NCI-H187 (cell line): ENCODE measurements at places on chromosomes 1 and 21.

DNA sequence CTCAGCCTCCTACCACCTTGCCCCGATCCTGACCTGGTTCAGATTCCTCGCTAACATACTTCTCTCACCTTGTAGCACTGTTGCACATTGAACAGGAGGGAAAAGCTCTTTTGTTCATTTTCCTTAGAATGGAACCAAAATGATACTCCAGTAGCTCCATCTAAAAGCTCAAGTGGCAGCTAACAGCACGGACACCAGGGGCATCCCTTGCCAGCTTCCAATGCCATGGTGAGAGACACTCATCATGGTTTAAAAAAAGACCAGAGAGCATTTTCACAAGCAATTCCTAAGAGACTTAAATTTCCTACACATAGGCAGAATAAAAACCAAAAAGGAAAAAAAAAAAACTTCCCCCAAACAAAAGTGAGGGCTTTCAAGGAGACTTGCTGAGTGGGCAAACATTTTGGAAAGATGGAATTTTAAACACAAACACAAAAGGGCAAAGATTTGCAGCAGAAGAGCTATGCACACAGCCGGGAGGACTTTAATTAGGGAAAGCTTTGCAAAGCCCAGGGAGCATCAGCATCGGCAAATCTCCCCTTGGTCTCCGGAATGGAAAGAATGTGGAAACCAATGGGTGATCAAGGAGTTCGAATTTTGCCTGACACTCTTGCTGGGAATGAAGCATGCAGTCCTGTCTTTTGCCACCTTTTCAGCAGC, 84.3 kb downstream of the CAPZB start:
- DNase-seq = peak; percentile 22

- no peak for DNase-seq
Observed at GRCh38 chr1:39656391-39656790, 15.5 kb downstream of the NT5C1A start.

- DNase-seq = no peak
Observed at GRCh38 chr1:200674838-200675587, 5.3 kb upstream of the DDX59 start.

DNA sequence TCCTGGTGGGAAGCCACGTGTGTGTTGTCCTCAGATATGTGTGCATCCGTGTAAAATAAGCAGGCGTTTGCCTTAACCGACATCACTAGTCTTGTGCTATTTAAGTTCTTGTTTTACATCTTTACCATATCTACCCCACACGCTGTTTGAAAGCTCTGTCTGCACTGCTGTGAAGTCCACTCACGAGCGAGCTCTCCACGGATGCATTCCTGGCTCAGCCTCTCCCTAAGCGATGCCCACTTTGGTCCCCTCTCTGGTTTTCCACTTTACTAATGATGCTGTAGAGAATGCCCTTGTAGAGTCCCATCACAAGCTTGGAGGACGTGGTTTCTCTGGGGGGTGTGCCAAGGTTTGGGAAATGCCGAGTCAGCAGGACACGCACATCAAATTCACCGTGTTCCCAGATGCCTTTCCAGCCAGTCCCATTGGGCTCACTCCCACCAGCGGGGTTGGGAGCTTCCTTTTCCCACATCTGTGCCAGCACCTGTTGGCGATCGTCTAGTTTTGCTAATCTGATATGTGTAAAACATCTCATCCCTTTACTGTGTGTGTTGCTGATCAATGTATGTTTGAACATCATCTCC, 43.8 kb downstream of the ACTL8 start:
- no peak for DNase-seq

DNA sequence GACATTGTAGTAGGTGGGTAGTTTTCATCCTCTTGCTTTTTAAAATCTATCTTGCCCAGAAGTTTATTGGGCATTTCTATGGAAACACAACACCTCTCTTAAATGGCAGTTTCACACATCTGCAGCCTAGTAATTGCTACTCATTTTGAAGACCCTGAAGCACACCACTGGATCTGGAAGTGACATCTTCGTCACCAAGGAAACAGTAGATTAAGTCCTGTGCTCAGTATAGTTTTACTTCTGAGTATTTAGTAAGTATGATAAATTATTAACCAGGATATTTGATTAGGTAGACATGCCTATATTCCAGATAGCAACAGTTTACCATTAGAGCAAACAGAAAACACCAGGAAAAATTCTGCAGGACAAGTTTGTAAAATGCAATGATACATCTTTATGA, 48.7 kb downstream of the UCK2 start:
- no peak for DNase-seq

DNA sequence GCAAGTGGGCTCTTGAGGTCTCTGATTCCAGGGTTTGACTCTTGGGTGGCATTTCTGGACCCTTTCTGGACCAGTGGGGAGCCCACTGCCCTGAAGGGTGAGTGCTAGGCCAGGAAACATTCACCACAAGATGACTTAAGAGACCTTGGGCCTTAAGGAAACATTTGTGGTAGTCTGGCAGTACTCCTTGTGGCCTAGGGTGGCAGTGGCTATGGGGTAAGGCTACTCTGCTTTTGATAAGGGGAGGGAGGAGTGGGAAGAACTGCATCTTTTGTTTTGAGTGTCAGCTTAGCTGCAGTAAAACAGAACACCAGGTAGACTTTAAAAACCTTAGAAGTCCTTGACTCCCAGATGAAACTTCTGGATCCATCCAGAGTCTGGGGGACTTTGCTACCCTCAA, 529.3 kb upstream of the LRRC7 start:
- DNase-seq = no peak

- no peak for DNase-seq
Observed at GRCh38 chr1:209403921-209404320, 179.6 kb upstream of the CAMK1G start.

GRCh38 chr1:214233856-214234634, 46.9 kb upstream of the SMYD2 start:
- DNase-seq = peak; percentile 68

- no peak for DNase-seq
Observed at GRCh38 chr1:24572301-24572700, 16.4 kb downstream of the NCMAP start.

- DNase-seq = no peak
Observed at GRCh38 chr21:46455575-46456385, 2.9 kb upstream of the DIP2A start.

- no peak for DNase-seq
Observed at GRCh38 chr1:12339811-12340543, 110.1 kb downstream of the VPS13D start.

DNA sequence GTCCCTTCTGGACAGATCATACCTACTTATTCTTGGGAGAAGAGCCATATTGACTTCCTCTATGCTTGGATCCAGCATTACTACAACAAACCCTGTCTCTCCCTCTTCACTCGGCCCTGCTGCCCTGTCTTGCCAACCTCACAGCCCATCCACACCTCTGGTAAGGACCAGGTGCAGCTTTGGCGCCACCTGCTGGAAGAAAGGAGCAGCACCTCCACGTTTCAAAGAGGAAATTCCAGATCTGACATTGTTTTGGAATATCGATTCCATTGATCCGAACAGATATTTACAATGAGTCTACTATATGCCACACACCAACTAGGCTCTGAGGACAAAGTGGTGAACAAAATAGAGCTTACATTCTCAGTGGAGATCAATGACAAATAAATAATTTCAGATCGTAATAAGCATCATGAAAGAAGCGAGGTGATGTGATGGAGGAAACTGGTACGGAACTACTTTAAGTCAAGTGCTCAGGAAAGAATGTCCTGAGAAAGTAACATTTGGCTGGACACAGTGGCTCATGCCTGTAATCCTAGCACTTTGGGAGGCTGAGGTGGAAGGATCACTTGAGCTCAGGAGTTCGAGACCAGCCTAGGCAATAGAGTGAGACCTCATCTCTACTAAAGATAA, 18.7 kb downstream of the MFSD2A start:
- DNase-seq = peak; percentile 16

DNA sequence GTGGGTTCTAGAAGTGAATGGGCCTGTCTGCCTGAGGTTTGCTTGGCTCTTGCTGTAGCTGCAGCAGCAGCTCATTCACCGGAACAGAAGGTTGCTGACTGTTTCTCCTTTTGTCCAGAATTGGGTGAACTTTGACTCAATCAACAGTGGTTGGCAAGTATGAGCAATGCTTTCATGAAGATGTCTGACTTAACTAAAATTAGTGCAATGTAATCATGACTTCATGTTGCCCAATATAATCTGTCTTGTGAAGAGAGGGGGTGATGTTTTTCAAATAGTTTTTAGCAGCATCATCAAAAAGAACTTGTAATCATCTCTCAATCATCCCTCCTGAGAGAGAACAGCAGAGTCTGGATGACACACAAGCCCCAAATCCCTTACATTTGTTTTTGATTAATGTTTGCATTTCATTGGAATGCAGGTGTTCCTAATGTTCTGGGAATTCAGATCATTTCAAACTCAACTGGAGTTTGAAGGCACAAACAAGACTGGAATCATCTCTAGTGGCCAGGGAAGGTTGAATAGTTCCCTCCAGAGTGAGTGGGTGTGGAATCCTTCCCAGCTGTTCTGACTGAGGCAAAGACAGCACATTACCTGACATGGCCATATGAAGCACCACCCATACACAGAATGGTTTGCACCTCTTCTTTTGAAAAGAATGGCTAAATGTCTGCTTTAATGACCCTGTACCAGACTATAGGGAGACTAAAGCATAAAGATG, 82.9 kb downstream of the HLX start:
- DNase-seq = no peak

GRCh38 chr1:27650171-27650538, 15.2 kb upstream of the FGR start:
- no peak for DNase-seq

DNA sequence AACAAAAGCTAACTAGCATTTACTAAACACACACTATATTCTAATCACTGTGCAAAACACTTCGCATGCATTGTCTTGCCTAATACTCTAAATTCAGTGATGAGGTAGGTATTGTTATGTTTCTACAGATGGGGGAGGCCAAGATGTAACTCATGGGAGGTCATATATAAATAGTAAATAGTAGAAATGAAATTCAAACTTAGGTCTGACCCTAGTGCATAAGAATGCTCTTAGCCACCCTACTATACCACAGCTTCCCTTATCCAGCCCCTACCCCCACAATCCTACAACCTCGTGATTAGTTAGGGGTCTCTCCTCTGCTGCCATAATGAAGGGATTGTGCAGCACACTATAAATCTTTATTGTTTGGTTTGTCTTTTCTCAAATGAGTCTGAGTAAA, 3.3 kb downstream of the PFDN2 start:
- no peak for DNase-seq

DNA sequence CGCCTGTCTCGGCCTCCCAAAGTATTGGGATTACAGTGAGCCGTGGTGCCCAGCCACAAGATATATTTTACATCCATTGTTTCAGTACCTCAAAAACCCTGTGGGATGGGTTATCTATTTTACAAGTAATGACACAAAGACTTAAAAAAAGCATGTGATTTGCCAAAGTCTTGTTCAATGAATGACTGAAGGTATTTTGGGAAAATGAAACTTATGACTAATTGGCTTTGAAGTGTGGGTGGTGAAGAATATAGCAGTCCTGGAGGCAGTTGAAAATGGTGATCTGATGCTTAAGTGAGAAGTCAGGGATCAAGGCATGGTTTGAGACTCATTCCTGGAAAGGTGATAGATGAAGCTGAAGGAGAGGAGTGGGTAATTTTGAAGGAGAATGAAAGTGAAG, 3.0 kb downstream of the SWT1 start:
- DNase-seq = no peak

- DNase-seq = no peak
Observed at GRCh38 chr1:43383449-43383848, 6.2 kb downstream of the MED8 start.

DNA sequence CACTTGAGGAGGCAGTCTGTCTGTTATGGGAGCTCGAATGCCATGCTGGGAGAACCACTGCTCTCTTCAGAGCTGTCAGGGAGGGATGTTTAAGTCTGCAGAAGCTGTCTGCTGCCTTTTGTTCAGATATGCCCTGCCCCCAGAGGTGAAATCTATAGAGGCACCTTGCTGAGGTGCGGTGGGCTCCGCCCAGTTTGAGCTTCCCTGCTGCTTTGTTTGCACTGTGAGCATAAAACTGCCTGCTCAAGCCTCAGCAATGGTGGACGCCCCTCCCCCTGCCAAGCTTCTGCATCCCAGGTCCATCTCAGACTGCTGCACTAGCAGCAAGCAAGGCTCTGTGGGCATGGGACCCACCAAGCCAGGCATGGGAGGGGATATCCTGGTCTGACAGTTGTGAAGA, 247.5 kb downstream of the LMX1A start:
- DNase-seq = peak; percentile 84

GRCh38 chr1:47725511-47725991, 271.6 kb downstream of the TRABD2B start:
- DNase-seq = no peak

DNA sequence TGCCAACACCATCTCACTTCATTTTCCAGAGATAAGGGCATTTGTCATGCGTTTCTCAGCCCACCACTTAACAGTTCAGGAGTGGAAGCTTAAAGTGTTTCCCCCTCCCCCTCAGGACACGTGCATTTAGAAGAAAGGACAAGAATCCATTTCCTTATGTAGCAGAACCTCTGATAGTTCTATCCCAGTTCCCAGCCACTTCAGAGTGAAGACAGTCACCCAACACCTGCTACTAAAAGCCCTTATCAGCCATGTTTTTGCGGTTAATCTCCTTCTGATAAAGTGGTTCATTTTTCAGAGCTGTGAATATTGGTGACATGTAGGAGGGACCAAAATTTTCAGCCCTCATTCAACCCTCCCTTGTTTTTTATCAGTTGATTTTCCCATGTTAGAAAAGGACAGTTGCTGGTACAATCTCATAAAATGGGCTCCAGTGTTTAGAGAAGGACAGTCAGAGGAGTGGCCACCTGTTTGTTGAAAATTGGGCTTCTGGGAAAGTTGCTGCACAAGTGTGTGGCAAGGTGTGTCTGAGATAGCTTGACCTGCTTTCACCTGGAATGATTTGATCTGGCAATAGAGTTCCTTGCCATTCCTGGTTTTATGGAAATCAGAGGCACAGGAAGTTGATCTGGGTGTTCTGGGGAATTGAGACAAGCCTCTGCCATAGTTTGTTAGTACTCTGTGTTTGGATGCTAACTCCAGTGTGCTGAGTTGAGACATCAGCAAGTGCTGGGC, 114.0 kb downstream of the PPP1R12B start:
- DNase-seq = peak; percentile 98

DNA sequence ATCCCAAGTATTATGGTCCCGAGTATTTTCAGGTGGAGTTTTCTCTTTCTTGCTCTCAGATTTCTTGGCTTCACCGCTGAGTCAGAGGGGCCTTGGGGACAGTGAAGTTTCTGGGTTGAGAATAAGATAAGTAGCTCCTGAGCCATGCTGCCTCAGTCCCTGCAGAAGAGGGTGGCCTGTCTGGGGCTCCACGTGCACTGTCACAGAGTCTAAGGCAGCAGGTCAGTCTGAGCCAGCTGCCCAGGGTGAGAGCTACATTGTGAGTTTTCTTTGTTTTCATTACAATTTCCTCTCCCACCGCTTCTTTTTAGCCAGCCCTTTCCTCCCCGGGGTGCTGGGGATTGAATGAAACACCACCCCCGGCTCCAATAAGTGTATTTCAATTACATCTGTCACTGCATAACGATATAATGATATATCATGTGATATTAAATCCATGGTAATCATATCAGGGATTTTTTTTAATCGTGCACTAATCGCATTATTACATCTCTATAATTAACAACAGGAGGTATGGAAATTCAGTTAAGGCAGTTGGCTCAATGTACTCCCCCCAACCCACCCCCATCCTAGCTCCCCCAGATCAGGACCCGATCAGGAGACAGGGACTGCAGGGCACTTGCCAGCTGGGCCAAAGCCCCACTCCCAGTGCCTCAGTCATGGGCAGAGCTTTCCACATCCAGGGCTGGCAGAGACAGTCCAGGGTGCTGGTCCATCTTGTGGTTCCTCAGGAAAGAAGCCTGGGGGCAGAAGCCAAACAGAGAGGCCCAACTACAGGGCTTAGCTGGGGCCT, 43.7 kb downstream of the DMAP1 start:
- no peak for DNase-seq
